NCI-H82 (cell line): ENCODE measurements at places on chromosomes 1 and 21.

DNA sequence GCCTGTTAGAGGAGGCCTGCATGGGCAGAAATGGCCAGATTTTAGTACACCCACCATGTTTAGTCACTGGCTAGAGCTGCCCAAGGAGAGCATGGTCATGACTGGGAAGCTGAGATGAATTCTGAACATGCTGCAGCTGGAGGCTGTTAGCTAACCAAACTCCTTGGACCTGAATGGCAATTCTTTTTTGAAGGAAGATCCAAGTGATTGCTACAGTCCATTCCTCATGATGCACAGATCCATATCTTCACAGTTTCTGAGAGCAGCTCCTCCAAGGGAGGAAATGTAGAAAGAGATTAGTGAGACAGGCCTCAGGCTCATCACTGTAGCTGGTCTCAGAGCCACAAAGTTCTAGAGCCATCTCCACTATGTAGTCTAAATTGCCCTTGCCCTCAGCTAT lies 11.1 kb downstream of the ZFYVE9 start:
- no peak for DNase-seq

DNA sequence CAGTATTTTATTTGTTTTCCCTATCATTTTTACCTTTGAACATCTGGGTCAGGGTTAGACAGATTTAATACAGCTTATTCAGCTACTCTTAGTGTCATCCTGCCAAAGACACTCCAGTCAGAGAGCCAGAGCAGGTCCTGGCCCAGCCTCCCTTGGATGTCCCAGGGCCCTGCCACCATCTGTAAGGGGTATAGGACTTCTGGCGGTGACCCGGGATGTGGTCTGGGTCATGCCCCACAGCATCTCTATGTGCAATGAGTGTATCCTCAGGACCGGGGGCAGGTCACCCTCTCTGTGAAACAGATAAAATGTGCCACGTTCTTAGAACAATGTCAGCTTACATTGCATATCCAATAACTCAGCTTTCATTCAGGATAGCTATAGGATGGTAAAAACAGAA lies 37.8 kb upstream of the PRSS38 start:
- no peak for DNase-seq

GRCh38 chr1:16248007-16248436 lies 11.0 kb upstream of the CPLANE2 start:
- DNase-seq, result no peak

GRCh38 chr1:5191470-5191869 lies 537.1 kb downstream of the AJAP1 start:
- DNase-seq, result peak; percentile 76
